ENCODE measurements at places on chromosomes 12 and 14.

DNA sequence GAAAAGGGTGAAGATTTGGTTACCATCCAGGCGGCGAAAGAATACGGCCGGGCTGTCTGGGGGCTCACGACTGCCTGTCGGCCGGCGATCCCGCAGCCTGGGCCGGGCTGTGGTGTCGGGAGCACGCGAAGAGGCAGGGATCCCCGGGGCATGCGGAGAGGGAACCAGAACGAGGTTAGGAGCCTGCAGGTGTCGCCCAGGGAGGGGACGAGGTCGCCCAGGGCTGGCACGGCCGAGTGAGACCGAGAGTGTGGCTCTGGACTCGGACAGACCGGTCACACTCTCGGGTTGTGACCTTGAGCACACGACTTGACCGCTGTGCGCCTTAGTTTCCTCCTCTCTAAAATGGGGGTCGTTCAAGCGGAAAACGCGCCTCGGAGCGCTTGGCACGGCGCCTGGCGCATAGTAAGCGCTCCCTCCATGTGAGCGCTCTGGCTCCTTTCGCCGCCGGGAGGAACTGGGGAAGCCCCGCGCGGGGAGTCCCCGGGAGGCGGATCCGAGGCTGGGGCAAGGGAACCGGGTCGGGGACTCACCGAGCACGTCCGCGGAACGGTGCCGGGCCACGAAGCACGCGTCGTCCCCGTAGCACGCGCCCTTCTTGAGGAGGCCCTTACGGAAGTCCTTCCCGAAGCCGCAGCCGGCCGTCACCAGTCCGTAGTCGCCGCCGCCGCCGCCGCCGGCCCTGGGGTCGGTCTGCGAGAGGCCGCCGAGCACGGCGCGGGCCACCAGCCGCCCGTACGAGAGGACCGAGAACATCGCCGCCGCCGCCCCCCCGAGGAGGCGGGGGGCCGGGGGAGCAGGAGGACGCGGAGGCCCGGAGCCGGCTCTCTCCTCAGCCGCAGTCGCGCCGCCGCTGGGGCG, 612 bp downstream of the PPTC7 start:
- H3K36me3 ChIP-seq, result no peaks in the 10 kb centered on the region
- peak overlapping the region; percentile 92 for H3K4me3 ChIP-seq
- no peaks in the 10 kb centered on the region for H3K27me3 ChIP-seq
- H3K27ac ChIP-seq, result peak overlapping the region; percentile 91
- peak; percentile 81 for DNase-seq

DNA sequence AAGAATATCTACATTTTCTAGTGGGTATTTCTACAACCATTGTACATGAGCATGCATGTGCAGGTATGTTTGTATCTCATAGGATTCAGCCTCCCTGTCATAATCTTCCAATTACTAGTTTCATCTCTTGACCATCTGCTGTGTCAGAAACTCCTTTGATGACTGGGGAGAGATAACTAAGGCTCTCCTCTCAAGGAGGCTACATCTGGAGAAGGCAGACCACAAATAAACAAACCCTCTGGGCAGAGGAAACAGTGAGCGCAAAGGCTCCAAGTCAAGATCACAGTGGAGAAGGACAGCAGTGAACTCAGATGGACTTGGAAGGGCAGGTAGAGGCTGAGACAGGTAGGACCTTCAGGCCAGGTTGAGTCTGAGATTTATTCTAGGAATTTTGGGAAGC, 166.4 kb downstream of the PELI2 start:
- peaks cover 13% of the 10 kb centered on the region for H3K36me3 ChIP-seq
- no peak overlapping the region for H3K4me3 ChIP-seq
- H3K27ac ChIP-seq, result no peak overlapping the region
- no peak for DNase-seq
- no peaks in the 10 kb centered on the region for H3K27me3 ChIP-seq

DNA sequence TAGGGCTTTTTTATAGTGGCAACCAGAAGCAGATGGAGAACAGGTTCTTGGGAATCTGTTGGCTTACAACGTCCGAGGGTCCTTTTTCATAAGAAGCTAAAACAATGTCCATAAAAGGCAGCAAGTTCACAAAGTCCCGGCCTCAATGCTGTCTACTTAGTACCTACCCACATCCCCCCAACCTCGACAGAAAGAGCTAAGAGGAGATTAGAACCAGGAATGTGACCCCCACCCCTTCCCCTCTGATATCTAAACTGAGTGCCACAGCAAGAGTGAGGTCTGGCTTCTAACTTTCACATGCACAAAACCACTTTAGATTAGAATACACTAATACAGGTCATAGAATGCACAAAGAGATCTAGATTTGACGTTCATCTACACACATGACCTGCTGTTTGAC, 4.5 kb downstream of the DPF3 start:
- DNase-seq, result no peak
- no peak overlapping the region for H3K27ac ChIP-seq
- peaks cover 22% of the 10 kb centered on the region for H3K4me1 ChIP-seq
- H3K27me3 ChIP-seq, result no peaks in the 10 kb centered on the region
- H3K4me3 ChIP-seq, result no peak overlapping the region

- H3K27ac ChIP-seq, result no peak overlapping the region
- H3K4me1 ChIP-seq, result peaks cover 15% of the 10 kb centered on the region
- no peak for DNase-seq
- H3K27me3 ChIP-seq, result no peaks in the 10 kb centered on the region
Observed at GRCh38 chr12:104505095-104505818, 48.5 kb downstream of the CHST11 start.

GRCh38 chr14:93090826-93091555, 24.7 kb downstream of the ITPK1 start:
- H3K4me3 ChIP-seq, result no peak overlapping the region
- no peaks in the 10 kb centered on the region for H3K27me3 ChIP-seq
- no peaks in the 10 kb centered on the region for H3K36me3 ChIP-seq
- peaks cover 51% of the 10 kb centered on the region for H3K4me1 ChIP-seq
- peak; percentile 52 for DNase-seq

DNA sequence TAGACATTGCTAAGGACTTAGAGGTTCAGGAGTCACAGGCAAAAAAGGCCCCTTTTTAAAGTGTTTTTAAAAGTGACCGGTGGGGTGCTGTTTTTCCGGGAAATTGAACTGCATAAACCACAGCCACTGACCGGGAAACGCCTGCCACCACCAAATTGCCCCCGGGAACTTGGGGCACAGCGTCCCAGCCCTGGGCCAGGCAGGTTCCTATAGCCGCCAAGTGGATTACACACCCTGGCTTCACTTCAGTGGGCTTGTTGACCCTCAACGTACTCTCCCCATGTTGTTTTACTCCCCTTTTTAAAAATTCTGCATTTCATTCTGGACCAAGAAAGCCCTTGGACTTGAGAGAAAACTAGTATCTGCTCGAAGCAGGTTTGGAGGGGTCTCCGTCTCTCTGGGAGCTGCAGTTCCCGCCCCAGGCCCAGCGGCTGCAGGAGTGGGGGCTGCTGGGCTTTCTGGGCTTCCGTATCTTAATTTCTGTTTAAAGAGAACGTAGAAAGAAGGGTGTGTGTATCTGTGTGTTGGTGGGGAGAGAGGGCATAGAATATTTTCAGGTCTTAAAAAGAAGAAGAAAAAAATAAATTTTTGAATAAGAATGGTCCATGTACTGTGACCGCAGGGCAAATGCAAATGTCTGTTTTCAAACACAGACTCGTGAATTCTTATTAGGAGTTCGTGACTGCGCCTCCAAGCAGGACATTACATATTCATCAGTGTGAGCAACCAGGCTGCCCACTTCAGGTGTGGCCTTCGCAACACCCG, 82.9 kb downstream of the PAPOLA start:
- H3K27ac ChIP-seq, result no peak overlapping the region
- no peak overlapping the region for H3K4me3 ChIP-seq
- H3K4me1 ChIP-seq, result no peaks in the 10 kb centered on the region
- no peaks in the 10 kb centered on the region for H3K36me3 ChIP-seq

- H3K4me1 ChIP-seq, result no peaks in the 10 kb centered on the region
- H3K27me3 ChIP-seq, result no peaks in the 10 kb centered on the region
- H3K27ac ChIP-seq, result no peak overlapping the region
- H3K36me3 ChIP-seq, result peaks cover 98% of the 10 kb centered on the region
Observed at GRCh38 chr12:113316155-113316554, 18.8 kb downstream of the SLC8B1 start.

All from stomach (tissue), 19 donors.